ENCODE measurements at places on chromosomes 6 and 20. TPM values are rescaled to one million over a fixed set of nuclear protein-coding genes. Genes with fewer than 3 reads are reported as not detected.
A peak's percentile ranks its signal among the peaks of the same experiment; 100 is the strongest.

DNA sequence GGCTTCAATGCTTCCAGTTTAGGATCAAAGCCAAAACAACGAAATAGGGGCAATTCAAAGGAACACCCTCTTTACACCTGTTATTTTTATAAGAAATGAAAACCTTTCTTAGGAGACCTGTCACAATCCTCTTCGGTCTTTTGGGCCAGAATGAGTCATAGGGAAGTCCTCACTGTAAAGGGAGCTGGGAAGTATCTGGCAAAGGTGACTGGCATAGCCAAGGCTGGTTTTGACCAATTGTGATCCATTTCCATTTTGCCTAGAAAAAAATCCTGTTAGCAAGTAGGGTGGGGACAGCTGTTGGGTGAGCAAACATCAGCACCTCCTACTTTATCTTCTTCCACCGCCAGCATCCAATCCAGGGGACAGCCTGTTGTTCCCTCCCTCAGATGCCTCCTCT, 343.2 kb upstream of the SULF2 start:
- peak; percentile 24 for DNase-seq
- no peak overlapping the region for H3K4me3 ChIP-seq
- H3K4me1 ChIP-seq = peaks cover 41% of the 10 kb centered on the region

GRCh38 chr6:7773322-7773721, 47.4 kb downstream of the BMP6 start:
- DNase-seq = no peak
- H3K27ac ChIP-seq = no peak overlapping the region
- no peaks in the 10 kb centered on the region for H3K36me3 ChIP-seq
- H3K4me3 ChIP-seq = no peak overlapping the region

DNA sequence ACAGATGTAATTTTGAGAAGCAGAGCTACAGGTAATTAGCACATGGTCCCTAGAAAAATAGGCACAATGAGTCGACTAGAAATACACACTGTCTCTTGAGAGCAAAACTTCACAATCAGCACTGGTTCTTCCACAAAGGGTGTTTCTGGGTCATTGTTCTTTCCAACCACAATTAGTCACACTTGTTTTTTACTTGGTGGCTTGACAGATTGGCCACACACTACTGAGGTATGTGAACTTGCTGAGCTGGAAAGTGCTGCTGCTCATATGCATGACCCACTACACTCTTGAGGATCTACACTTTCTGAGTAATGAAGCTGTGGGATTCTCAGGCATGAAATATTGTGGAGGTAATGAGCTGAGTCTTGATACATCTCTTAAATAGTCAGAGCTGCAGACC, 347.7 kb downstream of the BCKDHB start:
- no peak overlapping the region for H3K4me3 ChIP-seq
- no peaks in the 10 kb centered on the region for H3K36me3 ChIP-seq
- H3K4me1 ChIP-seq = peaks cover 7% of the 10 kb centered on the region
- H3K27me3 ChIP-seq = no peaks in the 10 kb centered on the region
- DNase-seq = peak; percentile 36

DNA sequence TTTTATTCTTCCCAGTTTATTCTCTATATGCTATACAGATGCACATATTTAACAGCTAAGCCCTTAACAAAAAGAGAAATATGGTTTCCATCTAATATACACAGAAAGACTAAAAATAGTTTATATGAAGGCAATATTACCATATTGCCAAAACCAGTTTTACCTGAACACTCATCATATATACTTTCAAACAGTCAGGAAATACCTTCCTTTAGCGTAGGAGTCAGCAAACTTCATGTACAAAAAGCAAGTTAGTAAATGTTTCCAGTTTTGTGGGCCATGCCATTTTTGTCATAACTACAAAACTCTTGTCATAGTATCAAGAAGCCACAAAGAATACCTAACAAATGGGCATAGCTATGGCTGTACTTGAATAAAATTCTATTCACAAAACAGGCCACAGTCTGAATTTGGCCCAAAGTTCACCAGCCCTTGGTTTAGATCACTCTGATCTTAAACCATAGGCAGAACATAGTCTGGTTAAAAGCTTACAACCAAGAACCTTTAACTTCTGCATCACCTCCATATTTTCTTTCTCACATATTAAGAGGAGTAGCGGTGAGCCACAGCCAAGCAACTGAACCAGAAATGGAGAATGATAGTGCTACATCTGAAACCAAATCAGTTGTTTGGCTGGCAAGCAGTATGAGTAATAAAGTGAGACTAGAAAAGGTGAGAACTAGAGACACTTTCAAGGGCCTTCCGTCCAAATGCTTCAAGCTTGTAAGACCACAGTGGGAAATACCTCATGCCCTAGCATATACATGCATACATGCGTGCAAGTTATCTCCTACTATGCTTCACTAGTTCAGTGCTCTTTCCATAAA, 116.6 kb downstream of the PTPRK start:
- no peaks in the 10 kb centered on the region for H3K36me3 ChIP-seq
- H3K4me3 ChIP-seq = no peak overlapping the region
- H3K27ac ChIP-seq = no peak overlapping the region
- no peaks in the 10 kb centered on the region for H3K27me3 ChIP-seq
- no peaks in the 10 kb centered on the region for H3K4me1 ChIP-seq

DNA sequence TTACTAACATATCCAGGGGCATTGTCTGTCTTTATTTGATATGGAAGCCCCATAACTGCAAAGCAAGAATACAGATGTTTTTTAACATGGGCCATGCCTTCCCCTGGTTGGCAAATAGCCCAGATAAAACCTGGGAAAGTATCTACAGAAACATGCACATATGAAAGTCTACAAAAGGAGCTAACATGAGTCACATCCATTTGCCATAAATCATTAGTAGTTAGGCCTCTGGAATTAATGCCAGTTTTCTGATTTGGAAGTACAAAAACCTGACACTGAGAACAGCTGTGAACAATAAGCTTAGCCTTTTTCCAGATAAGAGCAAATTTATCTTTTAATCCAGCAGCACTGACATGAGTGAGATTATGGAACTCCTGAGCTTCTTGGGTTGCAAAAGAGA, 418.0 kb upstream of the IMPG1 start:
- DNase-seq = peak; percentile 43
- no peaks in the 10 kb centered on the region for H3K36me3 ChIP-seq
- H3K27ac ChIP-seq = no peak overlapping the region
- H3K27me3 ChIP-seq = no peaks in the 10 kb centered on the region

SYNE1 gene
- 141 TPM for total RNA-seq

DCDC2 gene
- 0.04 TPM for total RNA-seq

IRF4 gene
- 1.8 TPM for total RNA-seq

DNA sequence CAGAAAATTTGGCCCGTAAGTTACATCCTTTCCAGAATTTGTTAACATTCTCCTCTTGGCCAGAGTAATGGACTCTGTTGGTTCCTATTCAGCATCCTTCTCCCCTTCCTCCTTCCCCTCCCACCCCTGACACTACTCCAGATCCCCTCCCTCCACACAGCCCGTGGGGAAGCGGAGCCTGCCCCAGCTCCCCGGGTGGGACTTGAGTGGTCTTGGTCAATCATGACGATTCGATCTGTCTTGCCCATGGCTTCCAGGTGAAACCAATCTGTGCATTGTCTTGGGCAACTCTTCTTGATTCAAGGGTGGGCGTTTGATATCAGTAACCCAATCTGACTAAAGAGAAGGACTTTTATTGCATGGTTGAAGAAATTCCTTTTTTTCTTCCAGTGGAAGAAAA, 143.9 kb downstream of the ANKRD60 start:
- H3K27ac ChIP-seq = no peak overlapping the region
- DNase-seq = no peak

GRCh38 chr20:58467572-58468527, 47.3 kb downstream of the APCDD1L start:
- DNase-seq = no peak
- H3K4me1 ChIP-seq = peaks cover 67% of the 10 kb centered on the region

DNA sequence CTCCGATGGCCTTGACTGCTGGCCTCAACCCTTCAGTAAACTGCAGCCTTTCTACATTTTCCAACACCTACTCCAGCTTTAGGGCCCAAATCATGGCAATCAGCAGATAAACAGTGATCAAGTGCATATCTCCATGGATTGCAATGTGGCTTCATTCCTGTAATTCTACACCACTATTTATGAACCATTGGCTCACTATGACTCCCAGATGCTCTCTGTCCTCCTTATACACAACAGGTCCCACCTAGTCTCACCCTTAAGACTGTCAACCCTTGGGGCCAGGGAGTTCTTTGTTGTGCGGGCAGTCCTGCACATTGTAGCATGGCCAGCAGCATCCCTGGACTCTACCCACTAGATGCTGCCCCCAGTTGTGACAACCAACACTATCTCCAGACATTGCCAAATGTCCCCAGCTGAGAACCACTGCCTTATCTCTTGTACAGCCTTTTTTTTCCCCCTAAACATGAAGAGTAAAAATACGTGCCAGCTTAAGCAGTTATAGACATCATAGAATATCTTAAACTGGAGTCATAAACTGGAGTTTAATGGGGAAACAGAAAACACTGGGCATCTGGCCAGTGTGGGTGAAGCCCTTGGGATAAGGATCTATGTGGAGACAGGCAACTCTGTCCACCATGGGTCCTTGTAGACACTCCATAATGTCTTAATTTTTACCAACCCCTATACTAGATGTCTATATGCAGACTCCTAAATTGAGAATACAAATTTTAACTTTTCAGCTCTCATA, 21.1 kb downstream of the MRPL14 start:
- no peaks in the 10 kb centered on the region for H3K27me3 ChIP-seq
- DNase-seq = no peak
- H3K4me3 ChIP-seq = no peak overlapping the region
- H3K27ac ChIP-seq = no peak overlapping the region
- peaks cover 61% of the 10 kb centered on the region for H3K36me3 ChIP-seq

C6orf58 gene
- 0.09 TPM for total RNA-seq

DNA sequence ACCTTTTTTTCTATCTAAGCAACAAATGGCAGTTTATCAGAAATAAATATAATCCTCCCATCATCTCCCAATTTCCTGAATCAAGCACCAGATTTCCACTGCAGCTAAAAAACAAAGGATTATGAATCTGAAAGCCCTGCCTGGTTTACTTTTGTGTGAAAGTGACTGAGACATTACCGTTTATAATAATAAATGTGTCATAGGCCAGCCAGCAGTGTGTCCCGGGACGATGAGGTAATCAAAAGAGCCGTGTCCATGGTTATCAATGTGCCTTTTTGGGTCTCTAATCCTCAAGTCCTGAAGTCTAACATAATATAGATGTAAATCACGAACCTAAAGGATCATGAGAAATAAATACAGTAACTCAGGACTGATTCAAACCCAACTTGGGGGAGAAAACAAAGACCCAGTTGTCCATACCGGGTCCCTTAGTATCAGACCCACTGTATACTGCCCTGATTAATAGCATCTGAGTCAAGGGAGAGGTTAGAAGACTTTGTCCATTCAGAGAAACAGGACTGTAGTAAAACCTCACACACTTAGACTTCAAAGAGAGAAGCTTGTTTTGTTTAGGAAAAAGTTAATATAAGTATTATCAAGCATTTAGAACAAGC, 149.1 kb downstream of the SASH1 start:
- H3K4me1 ChIP-seq = peaks cover 21% of the 10 kb centered on the region
- no peaks in the 10 kb centered on the region for H3K27me3 ChIP-seq
- H3K27ac ChIP-seq = peak overlapping the region; percentile 4
- H3K36me3 ChIP-seq = peaks cover 9% of the 10 kb centered on the region
- no peak overlapping the region for H3K4me3 ChIP-seq

DNA sequence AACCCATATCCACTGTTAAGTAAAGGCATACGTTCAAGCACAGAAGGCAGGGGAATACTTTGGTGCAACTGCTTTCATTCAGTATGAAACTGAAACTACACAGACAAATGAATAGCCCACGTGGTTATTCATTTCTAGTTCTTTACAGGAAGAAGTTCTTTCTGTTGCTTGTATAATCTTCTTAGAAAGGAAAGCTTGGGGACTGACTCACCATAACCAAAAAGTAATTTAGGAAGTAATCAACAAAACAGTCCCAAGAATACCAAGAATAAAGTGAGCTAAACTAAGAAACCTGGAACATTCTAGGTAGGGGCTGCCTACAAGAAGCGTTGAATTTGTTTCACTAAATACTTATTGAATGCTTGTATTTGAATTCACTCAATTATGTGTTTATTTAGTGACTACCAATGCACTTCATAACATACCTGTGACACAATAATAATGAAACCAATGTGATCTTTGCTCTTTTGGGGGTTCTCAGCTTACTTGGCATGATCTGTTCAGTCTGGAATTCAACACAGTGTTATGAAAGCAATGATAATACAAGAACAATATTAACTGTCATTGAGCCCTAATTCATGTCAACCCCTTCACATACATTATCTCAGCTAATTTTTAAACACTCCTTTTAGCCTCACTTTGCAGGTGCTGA, 25.1 kb upstream of the KIAA0408 start:
- H3K36me3 ChIP-seq = no peaks in the 10 kb centered on the region
- H3K27me3 ChIP-seq = no peaks in the 10 kb centered on the region
- H3K27ac ChIP-seq = no peak overlapping the region
- no peaks in the 10 kb centered on the region for H3K4me1 ChIP-seq

MLIP gene
- total RNA-seq = 21.6 TPM

DNA sequence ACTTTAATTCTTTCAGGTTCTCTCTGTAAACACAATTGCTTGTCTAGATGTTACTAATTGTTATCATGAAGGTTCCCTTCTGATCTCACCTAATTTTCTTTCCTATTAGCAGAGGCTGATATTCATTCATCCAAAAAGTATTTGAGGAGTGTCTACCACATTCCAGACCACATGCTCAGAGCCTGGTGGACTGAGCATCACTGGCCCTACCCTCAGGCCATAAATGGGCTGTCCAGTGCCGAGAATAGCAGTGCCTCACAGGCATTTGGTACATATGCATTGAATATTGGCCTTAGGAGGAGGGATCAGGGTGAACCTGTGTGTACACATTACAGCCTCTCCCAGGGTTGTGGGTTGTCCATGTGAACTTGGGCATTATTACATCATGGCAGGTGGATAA, 40.4 kb upstream of the PRELID3B start:
- peaks cover 3% of the 10 kb centered on the region for H3K27me3 ChIP-seq
- H3K36me3 ChIP-seq = no peaks in the 10 kb centered on the region
- no peak overlapping the region for H3K27ac ChIP-seq
- peaks cover 5% of the 10 kb centered on the region for H3K4me1 ChIP-seq

DNA sequence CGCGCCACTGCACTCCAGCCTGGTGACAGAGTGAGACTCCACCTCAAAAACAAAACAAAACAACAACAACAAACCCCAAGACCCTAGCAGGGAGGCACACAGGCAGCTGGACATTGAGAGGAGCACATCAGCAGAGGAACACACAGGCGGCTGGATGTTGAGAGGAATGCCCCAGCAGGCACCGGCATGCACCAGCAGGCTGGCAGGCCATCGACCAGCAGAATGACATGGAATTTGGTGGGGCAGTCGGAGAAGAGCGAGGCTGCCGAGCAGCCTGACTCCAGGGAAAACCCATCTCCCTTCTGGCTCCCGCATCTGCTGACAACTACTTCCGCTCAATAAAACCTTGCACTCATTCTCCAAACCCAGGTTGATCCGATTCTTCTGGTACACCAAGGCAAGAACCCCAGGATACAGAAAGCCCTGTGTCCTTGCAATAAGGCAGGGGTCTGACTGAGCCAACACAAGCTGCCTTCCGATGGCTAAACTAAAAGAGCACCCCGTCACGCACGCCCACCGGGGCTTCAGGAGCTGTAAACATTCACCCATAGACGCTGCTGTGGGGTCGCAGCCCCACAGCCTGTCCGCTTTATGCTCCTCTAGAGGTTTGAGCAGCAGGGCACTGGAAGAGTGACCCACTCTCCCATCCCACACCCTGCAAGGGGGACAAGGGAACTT, 60.2 kb downstream of the SLC22A23 start:
- H3K27me3 ChIP-seq = no peaks in the 10 kb centered on the region
- H3K27ac ChIP-seq = no peak overlapping the region
- no peak overlapping the region for H3K4me3 ChIP-seq
- no peak for DNase-seq

GRM1 gene
- 0.09 TPM for total RNA-seq

AFDN gene
- 60.3 TPM for total RNA-seq
